Activated T-cell treated with anti-CD3 and anti-CD28 coated beads, Interleukin-2, amount 50 U/mL, for 72 hours (primary cell): ENCODE measurements at places on chromosomes 16 and 17.

GRCh38 chr16:31286421-31287032 lies 26.8 kb downstream of the ITGAM start:
- no peak for DNase-seq

DNA sequence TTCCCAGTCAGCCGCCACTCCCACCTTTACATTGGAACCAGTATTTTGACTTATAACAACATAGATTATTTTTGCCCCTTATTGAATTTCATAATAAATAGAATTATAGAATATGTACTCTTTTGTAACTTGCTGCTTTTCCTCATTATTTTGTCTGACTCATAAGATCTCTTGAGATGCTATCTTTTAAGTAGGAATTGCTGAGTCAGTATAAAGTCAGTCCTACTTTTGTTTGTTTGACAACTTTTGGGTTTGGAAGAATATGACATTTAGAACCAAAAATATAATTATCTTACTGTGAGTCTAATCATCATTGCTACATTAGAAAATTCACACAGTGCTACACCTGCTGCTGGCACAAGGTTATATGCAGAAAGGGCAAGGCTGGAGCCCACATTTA lies 69.7 kb downstream of the STXBP4 start:
- no peak for DNase-seq

GRCh38 chr17:38705523-38705802 lies 390 bp downstream of the MLLT6 start:
- no peak for DNase-seq

DNA sequence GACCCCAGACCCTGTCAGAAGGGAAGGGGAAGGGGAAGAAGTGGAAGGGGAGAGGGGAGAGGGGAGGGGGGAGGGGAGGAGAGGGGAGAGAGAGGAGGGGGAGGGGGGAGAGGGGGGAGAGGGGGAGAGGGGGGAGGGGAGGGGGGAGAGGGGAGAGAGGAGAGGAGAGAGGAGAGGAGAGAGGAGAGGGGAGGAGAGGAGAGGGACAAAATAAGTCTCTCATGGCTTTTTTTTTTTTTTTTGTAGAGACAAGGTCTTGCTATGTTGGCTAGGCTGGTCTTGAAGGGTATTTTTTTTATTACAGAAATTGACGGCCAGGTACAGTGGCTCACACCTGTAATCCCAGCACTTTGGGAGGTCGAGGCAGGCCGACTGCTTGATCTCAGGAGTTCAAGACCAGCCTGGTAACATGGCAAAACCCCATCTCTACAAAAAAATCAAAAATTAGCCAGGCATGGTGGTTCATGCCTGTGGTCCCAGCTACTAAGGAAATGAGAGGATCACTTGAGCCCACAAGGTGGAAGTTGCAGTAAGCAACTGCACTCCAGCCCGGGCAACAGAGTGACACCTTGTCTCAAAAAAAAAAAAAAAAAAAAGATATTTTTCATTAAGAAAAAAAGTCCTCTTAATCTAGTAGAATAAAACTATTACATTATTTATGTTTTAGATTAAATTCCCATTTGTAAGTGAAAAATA lies 19.2 kb downstream of the AMFR start:
- no peak for DNase-seq

- peak; percentile 12 for DNase-seq
Measured at GRCh38 chr17:1673041-1673785, 11.5 kb downstream of the PRPF8 start.

DNA sequence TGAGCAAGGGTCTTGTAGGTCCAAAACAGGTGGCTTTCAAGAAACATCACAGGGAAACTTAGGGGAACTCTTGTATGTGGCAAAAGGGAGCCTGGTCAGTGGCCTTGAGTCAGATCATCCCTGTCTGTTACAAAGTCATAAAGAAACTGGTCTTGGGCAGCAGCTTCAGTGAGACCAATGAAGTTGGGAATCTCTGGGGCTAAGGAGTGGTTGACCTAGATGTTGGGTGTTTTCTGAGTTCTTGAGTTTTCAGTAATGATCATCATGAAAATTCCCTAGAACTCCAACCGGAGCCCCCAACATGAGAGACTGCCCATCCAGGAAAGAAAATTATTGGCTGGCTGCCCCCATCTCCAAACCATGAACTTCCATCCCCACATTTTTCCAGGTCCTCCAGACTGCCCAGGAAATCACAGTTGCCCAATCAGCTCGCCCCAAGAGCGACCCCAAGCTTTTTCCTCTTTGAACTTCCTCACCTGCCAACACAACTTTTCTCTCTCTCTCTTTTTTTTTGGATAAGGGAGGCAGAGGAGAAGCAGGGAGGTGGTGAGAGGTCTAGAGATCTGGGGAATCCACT lies 3.9 kb downstream of the CCR7 start:
- DNase-seq, result no peak

DNA sequence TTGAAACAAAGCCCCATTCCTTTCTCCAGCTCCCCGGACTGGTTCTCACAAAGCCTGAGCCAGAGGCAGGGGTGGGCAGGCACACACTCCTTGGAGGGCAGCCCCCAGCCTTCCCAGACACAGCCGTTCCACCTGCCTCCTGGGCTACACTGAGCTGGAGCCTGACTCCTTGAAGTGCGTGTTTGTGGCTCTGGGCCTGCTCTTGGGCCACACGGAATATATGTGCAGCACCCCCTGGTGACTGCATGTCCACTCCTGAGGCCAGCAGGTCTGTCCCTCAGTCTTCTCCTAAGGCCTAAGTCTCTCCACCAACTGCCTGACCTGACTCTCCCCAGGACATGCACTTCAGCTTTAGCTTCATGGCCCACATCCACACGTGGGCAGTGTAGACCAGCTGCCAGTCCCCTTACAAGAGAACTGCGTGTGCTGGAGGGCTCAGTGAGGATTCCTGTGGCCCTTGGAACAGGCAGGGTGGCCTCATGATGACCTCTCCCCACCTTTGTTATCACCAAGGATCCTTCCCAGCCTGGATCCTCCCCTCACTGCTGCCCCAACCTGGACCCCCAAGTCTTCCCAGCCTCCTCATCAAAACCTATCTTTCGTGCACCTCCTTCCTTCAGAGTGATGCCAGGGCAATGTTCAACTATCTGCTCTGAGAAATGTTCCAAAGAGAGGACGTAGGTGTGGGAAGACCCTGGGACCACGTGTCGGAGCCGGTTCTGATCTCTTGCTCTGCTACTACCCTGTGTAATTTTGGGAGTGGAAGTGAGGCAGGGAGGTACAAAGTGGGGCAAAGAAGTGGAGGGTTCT lies 12.4 kb upstream of the SLC6A2 start:
- no peak for DNase-seq

DNA sequence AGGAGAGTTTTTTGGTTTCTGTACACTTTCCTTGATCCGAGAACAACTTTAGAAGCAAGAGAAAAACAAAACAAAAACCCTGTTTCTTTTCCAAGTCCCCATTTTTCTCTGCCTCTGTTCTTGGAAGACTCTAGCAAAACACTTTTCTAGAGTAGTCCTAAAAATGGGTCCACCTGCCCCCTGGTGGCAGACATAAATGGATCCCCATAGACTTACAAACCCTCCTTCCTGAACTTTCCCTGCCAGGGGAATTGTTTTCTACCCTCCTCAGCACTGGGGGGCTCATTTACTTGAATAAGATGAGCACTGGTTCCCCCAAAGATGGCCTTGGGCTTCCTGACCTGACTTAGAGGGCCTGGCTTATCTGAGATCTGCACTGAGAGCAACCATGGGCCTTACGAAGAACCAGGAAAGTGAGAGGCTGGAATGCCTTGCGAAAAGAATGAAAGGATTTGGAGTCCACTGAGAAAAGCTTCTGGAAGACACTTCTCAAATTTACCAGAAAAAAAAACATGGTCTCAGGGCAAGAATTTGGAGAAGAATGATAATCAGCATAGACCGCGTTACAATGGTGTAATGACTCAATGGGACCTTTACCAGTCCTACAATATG lies 48.0 kb upstream of the CDYL2 start:
- DNase-seq, result peak; percentile 16

GRCh38 chr16:53220585-53220984 lies 165.8 kb downstream of the CHD9 start:
- DNase-seq, result no peak

DNA sequence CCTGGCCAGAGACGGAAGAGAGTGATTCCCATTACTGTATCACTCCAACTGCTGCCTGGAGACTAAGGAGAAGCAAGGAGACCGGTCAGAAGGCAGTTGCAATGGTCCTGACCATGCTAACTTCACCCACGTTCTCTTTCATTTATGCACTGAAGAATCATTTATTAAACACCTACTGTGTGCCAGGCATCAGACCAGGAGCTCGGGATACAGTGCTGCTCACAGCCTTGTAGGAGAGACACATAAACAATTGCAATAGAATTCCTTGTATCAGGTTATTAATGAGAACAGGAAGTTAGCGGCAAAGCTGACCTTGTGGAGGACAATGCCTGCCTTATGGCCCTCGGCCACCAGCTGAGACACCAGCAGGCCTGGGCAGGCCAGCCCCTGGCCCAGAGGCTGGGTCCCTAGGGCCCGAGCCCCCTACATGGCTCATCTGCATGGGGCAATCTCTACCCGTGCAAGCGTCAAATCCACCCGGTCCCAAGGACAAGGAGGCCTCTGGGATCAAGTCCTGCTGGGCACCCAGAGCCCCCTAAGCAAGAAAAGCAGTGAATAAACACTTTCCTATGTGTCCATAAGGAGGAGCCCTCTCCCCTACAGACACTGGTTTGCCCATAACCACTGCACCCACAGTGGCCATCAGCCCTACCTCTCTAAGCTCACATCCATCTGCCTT lies 8.6 kb upstream of the ENPP7 start:
- no peak for DNase-seq

- no peak for DNase-seq
Measured at GRCh38 chr17:83203073-83203471, 123.7 kb downstream of the METRNL start.

GRCh38 chr17:45048795-45049563 lies 2.5 kb downstream of the DCAKD start:
- DNase-seq, result no peak

DNA sequence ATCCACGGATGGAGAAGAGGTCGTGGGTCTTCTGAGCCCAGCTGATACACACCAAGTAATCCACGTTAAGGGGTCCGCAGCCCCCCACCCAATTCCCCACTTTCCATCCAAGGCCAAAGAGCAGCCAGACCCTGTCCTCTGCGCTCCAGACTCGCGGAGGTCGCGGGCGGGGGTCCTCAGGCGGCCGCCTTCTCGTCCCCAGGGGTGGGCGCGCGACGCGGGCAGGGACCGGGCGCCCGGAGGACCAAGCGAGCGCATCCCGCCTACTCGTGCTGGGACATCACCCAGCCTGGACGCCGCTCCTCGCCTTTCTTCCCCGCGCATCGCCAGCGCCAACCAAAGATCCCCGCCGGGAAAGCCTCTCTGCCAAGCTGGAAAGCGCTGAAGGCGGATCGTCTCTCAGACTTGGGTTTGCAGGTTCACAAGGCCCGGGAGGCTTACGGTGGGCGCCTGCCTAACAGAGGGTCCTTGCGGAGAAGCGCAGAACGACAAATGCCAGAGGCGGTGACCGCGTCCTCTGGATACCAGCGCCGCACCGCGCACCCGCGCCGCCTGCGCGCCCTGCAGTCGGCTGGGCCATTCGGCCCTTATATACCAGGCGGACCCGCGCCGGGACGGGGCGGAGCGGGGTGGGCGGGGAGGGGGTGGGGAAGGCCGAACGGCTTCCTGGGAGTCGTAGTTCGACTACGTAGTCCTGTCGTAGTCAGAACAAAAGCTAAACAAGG lies 471.6 kb downstream of the SOX9 start:
- DNase-seq, result peak; percentile 79

- DNase-seq, result no peak
Measured at GRCh38 chr17:40937384-40937819, at the start of gene KRT23. Gene KRT23, minus strand, starts transcription at chr17:40937646. Its CDS starts 1,043 bp downstream, at chr17:40936603.

- DNase-seq, result no peak
Measured at GRCh38 chr16:72961863-72962262, 86.1 kb downstream of the ZFHX3 start.

DNA sequence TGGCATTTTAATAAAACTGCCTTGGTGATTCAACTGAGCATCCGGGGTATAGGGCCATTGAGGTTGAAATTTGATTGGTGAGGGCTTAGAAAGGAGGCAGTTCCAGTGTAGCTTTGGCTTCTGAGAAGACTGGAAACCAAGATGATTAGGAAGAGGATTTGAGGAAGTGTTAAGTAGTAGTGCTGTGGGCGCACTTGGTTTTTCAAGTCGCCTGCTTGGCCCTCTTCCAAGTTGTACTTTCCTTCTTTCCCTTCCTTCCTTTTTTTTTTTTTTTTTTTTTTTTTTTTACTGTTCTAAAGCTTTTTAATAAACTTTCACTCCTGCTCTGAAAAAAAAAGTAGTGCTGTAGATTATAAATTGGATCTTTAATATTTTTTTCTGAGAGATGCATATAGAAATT lies 320.5 kb downstream of the UTP18 start:
- DNase-seq, result no peak

GRCh38 chr16:62190426-62190825 lies 154.2 kb upstream of the CDH8 start:
- DNase-seq, result no peak

- DNase-seq, result no peak
Measured at GRCh38 chr17:78655251-78655940, 78.2 kb upstream of the DNAH17 start.

- DNase-seq, result no peak
Measured at GRCh38 chr16:82037666-82038065, 2.6 kb downstream of the HSD17B2 start.

DNA sequence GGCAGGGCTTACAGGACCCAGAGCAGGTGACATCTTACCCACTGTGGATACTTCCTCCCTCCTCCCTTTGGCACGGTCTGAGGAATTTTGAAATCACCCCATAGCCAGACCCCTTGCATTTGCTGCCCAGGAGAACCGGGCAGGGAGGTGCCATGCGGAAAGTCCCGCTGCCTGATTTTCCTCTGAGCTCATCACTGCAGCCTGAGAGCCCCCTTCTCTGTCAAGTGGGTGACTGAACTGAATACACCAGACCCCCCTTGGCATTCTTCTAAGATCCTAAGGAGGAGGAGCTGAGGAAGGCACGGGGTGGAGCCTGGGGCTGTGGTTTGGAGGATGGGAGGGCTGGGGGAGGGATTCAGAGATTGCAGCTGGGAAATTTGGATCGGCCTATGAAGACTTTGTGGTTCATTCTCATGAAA lies 173.4 kb downstream of the RAB11FIP4 start:
- DNase-seq, result no peak

DNA sequence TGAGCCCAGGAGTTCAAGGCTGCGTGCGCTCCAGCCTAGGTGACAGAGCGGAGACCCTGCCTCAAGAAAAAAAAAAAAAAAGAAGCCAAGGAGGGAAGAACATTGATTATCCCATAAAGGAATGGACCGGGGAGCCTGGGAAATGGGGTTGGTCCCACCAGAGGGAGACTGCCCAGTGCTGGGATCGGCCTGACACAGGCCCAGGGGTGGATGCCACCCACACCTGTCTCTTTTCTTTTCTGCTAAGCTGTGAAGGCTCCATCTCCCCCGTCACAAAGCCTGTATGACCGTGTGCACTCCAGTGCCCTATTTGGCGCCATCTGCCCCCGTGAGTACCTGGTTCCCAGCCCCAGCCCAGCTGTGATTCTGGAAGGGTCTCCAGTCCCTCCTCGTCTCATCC lies 15.7 kb downstream of the UBALD1 start:
- DNase-seq, result no peak
